ENCODE measurements at places on chromosomes 1 and 21.
A peak's percentile ranks its signal among the peaks of the same experiment; 100 is the strongest.

- DNase-seq = no peak
Observed at GRCh38 chr1:26239936-26240335, 5.9 kb downstream of the CEP85 start.

- DNase-seq = no peak
Observed at GRCh38 chr1:118881751-118882150, 106.4 kb downstream of the TBX15 start.

GRCh38 chr1:230790026-230790425 is 42.8 kb downstream of the CAPN9 start:
- no peak for DNase-seq

- DNase-seq = no peak
Observed at GRCh38 chr1:37244815-37245214, 210.5 kb upstream of the GRIK3 start.

GRCh38 chr1:224333309-224333926 is 3.4 kb upstream of the NVL start:
- peak; percentile 59 for DNase-seq

- no peak for DNase-seq
Observed at GRCh38 chr1:185492089-185492825, 175.2 kb upstream of the IVNS1ABP start.

GRCh38 chr1:53296117-53296749 is 31.6 kb downstream of the LRP8 start:
- no peak for DNase-seq

GRCh38 chr1:44294588-44295007 is 60.5 kb downstream of the ERI3 start:
- DNase-seq = no peak

DNA sequence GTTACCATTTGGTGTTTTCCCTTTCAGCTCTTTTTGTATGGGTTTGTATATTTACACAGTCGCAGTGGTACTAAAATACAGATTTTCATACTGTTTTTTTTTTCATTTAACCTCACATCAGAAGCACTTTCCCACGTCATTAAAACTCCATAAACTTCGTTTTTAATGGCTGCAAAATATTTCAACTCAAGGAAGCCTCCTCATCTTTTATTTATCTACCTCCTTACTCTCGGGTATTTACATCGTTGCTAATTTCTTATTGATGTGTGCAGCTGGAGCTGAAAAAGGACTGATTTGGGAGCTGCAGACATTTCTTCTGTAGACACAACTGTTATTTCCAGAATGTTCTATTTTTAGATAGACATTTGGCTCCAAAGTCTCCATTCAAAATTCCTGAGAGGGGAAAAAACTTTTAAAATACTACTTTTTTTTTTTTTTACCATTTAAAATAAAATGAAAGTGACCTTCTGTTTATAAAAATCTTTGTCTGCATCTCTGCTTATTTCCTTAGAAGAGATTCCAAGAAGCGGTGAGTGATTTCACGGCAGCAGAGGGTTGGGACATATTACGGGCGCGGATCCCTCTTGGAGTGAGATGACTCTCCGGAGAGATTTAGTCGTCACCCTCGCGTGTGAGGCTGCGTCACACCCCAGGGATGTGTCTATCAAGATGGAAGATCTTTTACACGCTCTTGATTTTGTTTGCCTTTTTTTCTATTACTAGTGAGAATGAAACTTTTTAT is 10.1 kb downstream of the RUNX3 start:
- no peak for DNase-seq

DNA sequence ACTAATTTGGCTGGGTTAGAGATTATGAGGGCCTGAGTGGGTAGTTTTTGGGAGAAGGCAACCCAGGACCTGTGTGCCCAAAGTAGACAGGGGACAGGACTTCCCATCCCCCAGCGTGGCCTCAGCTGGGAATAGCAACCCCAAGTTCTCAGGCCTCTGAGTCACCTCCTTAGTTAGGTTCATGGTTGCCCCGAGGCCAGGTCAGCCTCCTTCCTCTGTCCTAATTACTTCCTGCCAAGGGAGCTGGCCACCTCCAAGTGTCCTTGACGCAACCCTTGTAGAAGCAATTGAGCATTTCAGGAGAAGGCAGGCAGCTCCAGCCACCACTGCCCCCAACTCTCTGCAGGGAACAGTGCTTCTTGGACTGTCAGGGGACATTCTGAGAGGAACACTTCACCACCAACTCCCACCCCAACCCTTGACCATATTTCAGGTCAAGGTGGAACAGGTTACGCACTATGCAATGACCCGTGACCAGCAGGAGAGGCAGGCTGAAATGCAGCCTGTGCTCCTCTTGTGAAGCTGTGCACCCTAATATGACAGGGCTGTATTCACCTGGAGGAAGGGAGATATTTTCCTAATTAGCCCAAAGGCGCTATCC is 5.1 kb upstream of the NT5C1A start:
- no peak for DNase-seq

DNA sequence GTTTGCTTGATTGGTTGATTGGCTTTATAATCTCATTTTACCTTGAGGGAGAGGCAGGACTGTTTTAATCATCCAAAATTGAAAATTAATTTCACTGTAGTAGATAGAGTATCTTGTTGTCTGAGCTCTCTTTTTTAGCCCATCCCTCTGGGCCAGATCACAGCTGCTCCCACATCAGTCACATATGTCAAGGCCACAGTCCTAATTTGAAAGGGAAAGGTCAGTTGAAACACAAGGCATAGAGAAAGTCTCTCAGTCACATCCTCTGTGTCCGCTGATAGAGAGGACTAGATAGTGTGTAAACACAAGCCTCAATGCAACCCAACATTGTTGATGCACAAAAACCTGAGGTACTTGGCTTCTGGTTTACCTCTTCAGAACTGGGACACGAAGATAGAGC is 6.8 kb downstream of the C1orf74 start:
- no peak for DNase-seq

GRCh38 chr21:31658053-31658452 is 1.4 kb upstream of the SOD1 start:
- DNase-seq = no peak

DNA sequence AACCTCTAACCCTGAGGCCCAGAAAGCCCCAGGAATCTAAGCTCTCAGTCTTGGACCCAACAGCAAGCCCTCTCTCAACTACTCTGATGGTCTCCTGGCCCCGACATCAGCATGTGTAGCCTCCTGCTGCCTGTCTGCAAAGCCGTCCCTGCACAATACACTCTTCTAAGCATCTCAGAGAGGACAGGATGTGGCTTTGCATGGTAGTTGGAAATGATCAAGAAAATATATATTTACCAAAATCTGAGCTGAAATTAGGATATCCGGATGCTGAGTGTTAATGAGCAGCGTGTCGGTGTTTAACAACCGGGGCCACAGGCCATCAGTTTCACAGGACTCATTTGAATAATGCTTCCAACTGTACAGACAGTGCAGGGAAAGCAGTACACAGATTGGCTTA is 59.1 kb upstream of the SIM2 start:
- no peak for DNase-seq

DNA sequence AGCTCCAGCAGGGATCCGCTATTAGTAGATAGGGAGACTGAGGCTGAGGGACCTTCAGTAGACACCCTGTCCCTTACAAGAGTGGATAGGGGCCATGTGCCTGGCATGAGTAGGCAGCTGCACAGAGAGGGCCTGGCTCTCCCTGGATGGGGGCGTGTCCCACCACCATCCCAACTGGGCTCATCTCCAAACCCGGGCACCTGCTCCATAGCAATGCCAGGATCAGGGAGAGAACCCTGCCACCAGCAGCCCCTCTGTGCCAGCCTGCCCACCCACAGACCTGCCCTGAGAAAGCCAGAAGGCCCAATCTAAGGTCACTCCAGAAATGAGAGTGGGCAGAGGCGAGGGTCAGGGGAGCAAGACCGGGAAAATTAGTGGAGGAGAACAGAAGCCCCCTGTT is 121.3 kb downstream of the GRIK3 start:
- DNase-seq = peak; percentile 63

GRCh38 chr1:187689129-187689528 is 860.4 kb downstream of the PLA2G4A start:
- peak; percentile 63 for DNase-seq

GRCh38 chr1:226135059-226135651 is 51.4 kb downstream of the ACBD3 start:
- peak; percentile 90 for DNase-seq

GRCh38 chr1:234696148-234696576 is 86.2 kb upstream of the IRF2BP2 start:
- no peak for DNase-seq

DNA sequence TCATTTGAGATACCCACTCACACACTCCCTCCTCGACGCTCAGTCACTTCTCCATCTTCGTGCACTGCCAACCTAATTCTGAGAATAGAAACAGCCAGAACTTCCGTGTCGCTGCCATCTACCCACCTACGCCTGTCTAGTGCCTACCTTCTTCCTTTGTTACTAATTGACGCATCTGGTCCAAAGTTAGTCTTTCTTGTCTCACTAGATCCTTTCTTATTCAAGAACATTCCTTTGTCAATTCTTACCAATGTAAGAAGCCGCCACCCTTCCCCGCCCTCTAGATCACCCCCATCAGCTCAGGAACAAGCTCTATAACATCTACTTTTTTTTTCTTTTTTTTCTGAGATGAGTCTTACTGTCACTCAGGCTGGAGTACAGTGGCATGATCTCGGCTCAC is 3.7 kb downstream of the PADI6 start:
- no peak for DNase-seq

GRCh38 chr1:160491017-160491416 is 32.0 kb downstream of the SLAMF6 start:
- no peak for DNase-seq

- no peak for DNase-seq
Observed at GRCh38 chr21:32147041-32147440, 131.8 kb downstream of the MIS18A start.

DNA sequence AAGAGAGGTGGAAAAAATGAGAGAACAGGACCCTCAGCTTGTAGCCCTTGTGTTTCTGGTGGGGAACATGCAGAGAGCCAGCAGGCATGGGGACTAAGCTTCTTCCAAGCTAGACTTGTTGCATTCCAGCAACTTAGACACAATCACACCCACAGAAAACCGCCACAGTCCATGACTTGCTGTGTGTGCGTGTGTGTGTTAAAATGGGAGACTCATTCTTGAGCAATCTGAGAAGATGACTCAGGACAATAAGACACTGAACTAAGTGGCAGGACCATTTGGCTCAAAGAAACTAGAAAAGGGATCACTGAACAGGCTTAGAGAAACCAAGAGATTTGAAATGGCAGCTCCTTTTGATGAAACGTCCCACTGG is 78.0 kb downstream of the HLX start:
- no peak for DNase-seq

- peak; percentile 33 for DNase-seq
Observed at GRCh38 chr1:226736908-226737818, 1.9 kb downstream of the ITPKB start.

GRCh38 chr1:198660341-198661261 is 21.8 kb downstream of the PTPRC start:
- DNase-seq = no peak

GRCh38 chr1:246029616-246030015 is 477.5 kb downstream of the SMYD3 start:
- DNase-seq = no peak

DNA sequence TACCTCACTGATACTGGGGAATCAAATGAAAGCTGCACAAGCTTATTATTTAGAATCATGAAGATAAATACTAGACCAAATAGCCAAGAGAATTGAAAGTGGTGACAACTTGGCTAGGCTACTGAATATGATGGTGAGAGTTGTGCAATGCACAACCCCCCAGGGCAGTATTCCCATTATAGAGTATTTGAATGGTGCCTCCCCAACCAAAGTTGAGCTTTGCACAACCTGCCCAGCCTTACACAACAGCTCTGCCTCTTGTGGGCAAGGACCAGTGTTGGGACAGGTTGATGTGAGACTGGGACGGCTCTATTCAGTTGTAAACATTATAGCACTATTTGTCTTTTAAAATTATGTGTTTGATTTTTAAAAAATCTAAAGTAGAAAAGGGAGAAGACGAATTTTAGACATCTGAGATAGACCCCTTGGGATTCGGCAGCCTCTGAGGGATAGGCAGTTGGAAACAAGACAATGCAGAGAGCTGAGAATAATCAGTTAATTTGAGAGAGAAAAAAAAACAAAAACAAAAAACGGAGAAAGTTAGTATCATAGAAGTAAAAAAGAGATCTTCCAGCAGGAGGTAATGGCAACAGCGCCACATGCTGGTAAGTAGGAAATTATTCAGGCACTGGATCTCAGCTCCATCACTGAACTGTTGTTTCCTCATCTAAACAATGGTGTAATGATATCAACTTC is 91.0 kb upstream of the KCNA3 start:
- DNase-seq = peak; percentile 15

- no peak for DNase-seq
Observed at GRCh38 chr21:37944496-37944895, 28.2 kb upstream of the KCNJ6 start.

DNA sequence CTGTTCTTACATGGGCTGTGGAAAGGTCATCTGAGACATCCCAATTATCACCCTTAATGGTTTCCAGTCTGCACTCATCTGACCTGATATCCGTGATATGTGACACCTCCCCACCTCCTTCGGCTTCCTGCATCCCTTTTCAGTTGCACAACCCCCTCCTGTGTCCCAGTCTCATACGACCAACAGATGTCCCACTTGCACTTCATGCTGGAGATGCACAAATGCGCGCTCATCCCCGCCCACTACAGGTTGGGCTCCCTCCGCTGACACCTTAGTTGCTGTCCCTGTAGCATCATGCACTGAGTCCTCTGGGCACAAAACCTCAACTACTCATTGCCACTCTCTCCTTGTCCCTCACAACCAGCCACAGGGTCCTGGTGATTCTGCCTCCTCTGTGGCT is 94.4 kb downstream of the MIS18A start:
- DNase-seq = peak; percentile 56

- peak; percentile 64 for DNase-seq
Observed at GRCh38 chr1:31760471-31761470, 3.4 kb downstream of the ADGRB2 start.

DNA sequence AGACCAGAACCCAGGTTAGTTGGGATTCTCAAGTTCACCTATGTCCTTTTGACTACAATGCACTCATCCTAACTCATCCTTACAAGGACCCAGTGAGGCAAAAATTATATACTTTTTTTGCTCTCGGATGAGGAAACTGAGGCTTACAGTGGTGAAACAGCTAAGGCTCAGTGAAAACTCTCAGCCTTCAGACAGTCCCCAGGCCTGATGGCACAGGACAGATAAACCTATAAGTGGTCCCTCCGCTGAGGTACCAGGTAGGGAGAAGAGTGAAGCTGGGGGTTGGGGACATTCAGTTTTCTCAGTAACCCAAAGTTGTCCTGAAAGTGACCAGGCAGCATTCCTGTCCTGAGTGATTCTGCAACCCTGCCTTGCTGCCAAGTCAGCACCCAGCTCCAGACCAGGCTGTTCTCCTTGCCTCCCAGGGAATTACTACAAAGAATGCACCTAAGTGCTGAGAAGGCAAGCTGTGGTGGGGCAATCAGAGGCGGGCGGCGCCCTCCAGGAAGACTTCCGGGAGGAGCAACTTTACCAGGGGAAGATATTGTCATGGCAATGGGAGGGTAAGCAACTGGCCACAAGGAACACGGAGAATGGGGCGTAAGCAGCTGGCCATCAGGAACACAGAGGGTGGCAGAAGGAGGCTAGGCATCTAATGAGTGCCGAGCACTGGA is 4.6 kb downstream of the TENT5B start:
- no peak for DNase-seq

Data from COR-L47 (cell line).